ENCODE measurements at places on chromosomes 3 and 15.

DNA sequence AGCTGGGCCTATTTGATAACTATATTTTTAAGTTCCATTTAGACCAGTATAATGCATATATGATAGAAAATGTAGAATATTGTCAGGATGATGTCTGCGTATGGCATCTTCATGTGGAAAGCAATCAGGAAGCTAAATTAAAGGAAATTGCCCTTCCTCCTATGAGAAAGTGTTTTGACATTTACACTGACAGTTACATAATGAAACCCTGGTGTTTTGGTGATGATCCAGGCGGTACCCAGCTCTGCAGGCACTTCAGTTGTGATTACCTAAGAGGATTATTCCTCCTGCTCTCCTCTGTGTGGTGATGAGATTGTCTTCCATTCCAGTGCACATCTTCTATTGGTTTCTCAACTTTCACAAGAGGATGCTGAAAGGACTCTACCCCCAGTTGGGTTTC, 126.5 kb upstream of the MITF start:
- DNase-seq = no peak

- DNase-seq = no peak
Measured at GRCh38 chr15:82849556-82850512, 40.4 kb downstream of the WHAMM start.

DNA sequence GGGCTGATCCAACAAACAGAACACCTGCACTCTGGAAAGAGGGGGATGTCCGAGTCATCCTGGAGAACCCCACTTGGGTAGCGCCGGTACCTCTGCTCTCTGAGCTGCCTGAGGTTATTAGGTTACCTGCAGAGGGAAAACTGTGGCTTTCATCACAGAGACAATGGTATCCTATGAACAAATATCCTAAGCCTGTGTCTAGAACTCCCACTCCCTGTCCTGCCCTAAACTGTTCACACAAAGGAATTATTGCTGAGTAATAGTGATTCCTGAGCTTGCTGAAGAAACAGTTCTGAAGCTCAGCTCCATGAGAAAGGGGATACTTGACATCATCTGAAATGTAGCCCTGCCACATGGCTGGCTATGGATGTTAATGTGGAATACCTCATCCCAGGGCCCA, 31.9 kb upstream of the WNT5A start:
- no peak for DNase-seq

DNA sequence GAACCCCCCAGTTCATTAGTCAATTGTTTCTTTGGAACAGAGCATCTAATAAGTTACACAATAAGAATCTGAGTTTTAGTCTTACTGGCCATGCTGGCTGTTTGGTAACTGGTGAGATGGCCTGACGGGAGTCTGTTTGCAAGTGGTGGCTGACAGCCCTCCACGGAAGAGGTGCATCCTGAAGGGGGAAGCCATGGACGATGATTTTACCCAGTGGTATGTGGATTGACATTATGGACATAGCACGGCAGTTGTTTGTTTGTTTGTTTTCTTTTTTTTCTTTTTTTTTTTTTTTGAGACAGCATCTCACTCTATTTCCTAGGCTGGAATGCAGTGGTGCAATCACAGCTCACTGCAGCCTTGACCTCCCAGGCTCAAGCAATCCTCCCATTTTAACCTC, 156.0 kb downstream of the RPLP1 start:
- no peak for DNase-seq

DNA sequence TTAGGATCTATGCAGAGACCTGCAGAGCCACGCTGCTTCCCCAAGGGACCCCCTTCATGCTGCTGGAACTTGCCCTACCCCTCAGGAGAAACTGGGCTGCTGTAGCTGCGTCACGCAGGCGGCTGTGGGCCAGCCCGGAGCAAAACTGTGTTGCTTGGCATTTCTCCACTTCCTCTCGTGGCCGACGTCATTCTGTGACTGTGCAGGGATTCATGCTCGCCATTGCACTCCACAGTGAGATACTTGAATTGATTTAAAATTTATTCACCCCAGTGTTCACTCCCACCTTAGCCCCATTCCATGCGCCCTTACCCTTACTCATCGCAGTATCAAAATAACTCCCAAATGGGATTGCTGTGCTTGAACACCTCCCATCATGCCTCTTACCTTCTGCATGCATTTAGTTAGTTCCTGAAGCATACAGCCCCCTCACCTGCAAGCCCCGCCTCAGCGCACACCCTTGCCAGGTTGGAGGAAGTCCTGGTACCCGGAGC, 45.7 kb downstream of the TMEM44 start:
- DNase-seq = no peak

Data from cortex of kidney (tissue), 1 donor.